ENCODE measurements at places on chromosomes 7 and 10. TPM values are rescaled to one million over a fixed set of nuclear protein-coding genes. Genes with fewer than 3 reads are reported as not detected.
A peak's percentile ranks its signal among the peaks of the same experiment; 100 is the strongest.

The CNPY1 gene
- total RNA-seq: not detected

The IRF5 gene
- total RNA-seq: 15.4 TPM

The EEPD1 gene
- 6.9 TPM for total RNA-seq

The ZNF467 gene
- total RNA-seq: 8.4 TPM

The GATA3 gene
- total RNA-seq: 1.9 TPM

The UCN3 gene
- not detected for total RNA-seq

The NXPH1 gene
- not detected for total RNA-seq

The DUS4L gene
- 8.9 TPM for total RNA-seq

The MYPN gene
- total RNA-seq: 237 TPM

The COBL gene
- 76.0 TPM for total RNA-seq

The C7orf33 gene
- total RNA-seq: not detected

The SLC39A12 gene
- total RNA-seq: 0.08 TPM

The CREB5 gene
- total RNA-seq: 31.2 TPM

The SPDYE2 gene
- 0.24 TPM for total RNA-seq

The CALML5 gene
- total RNA-seq: not detected

DNA sequence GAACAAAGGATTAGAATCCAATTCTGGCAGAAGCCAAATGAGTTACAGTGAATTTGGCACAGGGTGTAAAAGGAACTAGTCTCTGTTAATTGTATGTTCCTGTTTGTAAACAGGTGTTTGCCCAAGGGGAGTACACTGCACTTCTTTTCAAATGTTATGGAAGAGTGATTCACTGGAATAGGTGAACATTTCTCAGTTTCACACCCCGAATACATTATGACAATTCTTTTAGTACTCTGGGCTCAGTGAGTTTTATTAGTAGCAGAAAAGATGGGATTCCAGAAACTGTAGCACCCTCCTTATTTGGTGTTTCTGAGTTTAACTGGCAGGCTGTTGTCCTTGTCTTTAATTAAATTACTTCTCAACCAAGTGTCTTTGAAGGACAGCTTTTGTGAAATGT, 329.2 kb downstream of the BBS9 start:
- DNase-seq: no peak

- DNase-seq: peak; percentile 35
These were observed at the start of gene HK1 for GRCh38 chr10:69278446-69278963. Gene HK1, plus strand, starts transcription at chr10:69278496.

- peak; percentile 23 for DNase-seq
These were observed 205.3 kb upstream of the HABP2 start for GRCh38 chr10:113347508-113347907.

DNA sequence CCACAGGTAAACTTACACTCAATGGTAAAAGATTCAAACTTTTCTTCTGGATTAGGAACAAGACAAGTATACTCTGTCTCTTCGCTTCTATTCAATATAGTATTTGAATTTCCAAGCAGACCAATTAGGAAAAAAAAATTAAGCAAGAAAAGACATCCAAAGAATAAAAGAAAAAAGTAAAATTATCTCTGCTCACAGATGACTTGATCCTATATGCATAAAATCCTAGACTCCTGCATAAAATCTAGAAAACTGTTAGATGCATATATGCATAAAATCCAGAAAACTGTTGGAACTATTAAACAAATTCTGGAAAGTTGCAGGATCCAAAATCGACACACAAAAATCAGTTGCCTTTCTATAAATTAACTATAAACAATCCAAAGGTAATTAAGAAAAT, at the start of gene OR13A1:
TSS of gene OR13A1 (minus strand) at position 101 of the 400 bp plus-strand sequence. CDS start 11,186 bp downstream, outside the sequence.
- no peak for DNase-seq

GRCh38 chr7:43533801-43534479, 49.0 kb upstream of the STK17A start:
- no peak for DNase-seq

DNA sequence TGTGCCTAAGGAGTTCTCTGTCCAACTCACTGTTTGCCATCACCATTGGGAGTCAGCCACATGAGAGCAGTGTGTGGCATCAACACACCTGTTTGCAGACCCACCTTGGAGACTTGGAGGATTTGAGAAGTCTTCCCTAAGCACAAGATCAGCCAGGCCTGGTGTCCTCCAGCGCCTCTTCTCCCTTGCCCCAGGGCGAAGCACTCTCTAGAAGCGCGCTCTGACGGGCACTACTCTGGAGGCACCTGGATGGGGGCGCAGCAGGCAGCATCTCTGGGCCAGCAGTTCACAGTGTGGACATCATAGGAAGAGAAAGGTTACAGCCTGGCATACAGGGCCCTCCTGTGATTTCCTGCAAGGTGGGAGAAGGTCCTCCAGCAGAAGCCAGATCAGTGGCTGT, 289.3 kb downstream of the CELF2 start:
- no peak for DNase-seq

- no peak for DNase-seq
These were observed 141.4 kb downstream of the KIAA1217 start for GRCh38 chr10:24350070-24350921.

GRCh38 chr7:67913604-67914003, 917.0 kb downstream of the TYW1 start:
- no peak for DNase-seq

DNA sequence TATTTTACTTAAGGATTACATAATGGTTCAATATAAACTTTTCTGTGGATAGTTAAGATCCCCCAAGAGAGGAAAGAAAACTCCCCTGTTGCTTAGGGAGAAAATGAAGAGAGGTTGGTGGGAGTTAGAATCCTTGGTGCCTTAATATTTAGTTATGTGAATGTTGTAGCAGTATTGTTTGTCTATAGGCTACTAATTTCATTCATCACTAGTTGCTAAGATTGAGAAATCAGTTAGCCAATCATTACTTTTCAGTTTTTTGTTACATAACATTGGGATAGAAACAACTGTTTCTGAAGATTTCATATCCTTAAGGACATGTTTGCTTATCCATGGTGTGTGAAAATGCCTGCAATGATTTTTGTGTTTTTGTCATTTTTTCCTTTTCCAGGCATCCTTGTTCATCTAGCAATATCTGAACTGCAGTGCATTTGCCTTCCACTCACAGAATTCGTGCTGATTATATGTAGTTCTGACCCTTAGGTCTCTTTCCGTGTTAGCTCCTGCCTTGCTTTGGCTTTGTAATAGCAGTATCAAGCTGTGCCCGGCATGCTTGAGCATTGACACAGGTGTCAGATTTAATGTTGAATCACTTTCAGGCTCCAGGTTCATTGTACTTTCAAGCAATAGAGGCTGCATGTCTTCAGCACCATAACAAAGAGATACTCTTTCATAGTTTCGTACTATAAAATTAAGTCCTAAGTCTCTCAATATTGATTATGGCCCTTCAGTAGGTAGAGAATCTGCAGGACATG, 85.0 kb downstream of the PODXL start:
- no peak for DNase-seq

GRCh38 chr7:70132852-70133690, 534.8 kb downstream of the AUTS2 start:
- no peak for DNase-seq

- no peak for DNase-seq
These were observed 71.3 kb downstream of the TACC2 start for GRCh38 chr10:122060250-122060649.

DNA sequence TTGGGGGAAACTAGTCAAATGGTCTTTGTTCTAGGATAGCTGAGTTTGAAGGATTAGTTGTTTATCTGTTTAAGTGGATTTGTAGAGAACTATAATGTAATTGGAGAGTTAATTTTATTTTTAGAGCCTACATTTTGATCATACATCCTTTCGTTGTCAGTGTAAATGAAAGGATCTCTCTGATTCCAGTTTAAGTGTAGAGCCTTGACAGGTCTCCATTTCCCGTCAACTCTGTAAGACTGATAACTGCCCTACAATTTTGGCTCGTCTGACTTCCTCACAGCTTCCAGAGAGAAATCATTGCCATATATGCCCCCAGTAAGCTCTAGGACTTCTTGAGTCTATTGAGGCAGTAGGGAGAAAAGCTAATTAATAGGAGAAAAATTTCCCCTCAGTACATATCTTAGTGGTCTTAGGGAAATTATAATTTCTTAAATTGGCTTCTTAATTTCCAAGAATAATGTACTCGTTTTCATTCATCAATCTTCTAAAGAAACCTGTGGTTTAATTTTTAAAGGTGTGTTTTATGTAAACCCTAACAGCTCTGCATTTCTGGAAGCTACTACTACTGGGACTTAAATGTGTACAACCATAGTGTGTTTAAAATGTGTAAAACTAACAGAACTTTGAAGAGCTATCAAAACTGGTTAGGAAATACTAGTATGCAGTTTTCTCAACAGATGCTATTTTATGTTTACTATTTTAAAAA, 3.8 kb downstream of the KMT2E start:
- DNase-seq: no peak

- no peak for DNase-seq
These were observed 777.5 kb upstream of the LRRTM3 start for GRCh38 chr10:66148312-66148711.

GRCh38 chr10:5619362-5620211, 46.8 kb downstream of the ASB13 start:
- no peak for DNase-seq

DNA sequence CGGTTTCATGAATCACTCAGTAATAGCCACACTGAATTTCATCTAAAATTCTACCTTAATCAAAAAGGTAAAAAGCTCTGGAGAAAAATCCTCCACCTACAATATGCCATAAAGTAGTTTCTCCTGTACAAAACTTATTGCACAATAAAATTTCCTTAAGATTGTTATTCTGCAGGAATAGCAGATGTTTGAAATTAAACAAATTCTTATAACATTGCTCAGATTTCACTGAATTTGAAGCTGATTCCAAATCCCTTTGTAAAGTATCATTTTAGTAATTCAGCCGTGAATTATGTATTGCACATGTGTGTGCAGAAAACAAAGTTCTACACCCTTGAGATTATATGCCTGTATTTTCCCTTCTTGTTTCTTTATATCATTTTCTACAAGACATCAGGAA, 123.8 kb downstream of the AMPH start:
- no peak for DNase-seq

GRCh38 chr7:41967156-41967555, 264.3 kb upstream of the INHBA start:
- no peak for DNase-seq
